ENCODE measurements at places on chromosomes 2 and 18.

- no peaks in the 10 kb centered on the region for H3K27me3 ChIP-seq
- H3K4me3 ChIP-seq: no peak overlapping the region
- no peaks in the 10 kb centered on the region for H3K36me3 ChIP-seq
- no peaks in the 10 kb centered on the region for H3K4me1 ChIP-seq
- no peak for DNase-seq
Observed at GRCh38 chr18:41034413-41034812, 920.6 kb upstream of the PIK3C3 start.

DNA sequence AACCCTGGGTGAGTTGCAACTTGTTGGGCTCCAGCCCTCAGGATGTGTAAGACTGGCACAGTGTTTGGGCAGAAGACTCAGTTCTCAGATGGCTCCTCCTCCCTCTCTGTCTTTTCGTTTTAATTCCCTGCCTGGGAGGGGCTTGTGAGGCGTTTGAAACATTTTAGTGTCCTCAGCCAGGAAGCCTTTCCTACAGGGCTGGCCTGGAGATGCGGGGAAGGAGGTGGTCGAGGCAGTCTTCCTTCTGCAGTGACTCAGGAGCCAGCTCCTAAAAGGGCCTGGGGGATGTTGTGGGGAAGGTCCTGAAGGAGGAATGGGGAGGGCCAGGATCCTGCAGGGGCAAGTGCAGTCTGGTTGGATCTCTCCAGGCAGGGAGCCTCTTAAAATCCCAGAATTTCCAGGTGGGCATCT, 22.1 kb upstream of the IGFBP5 start:
- H3K27ac ChIP-seq: no peak overlapping the region
- no peaks in the 10 kb centered on the region for H3K27me3 ChIP-seq

GRCh38 chr2:173854840-173855239, 110.3 kb downstream of the SP3 start:
- DNase-seq: peak; percentile 6
- no peaks in the 10 kb centered on the region for H3K27me3 ChIP-seq
- H3K4me1 ChIP-seq: peaks cover 21% of the 10 kb centered on the region
- H3K27ac ChIP-seq: peak overlapping the region; percentile 77
- no peaks in the 10 kb centered on the region for H3K36me3 ChIP-seq
- peak overlapping the region; percentile 53 for H3K4me3 ChIP-seq

GRCh38 chr2:241514553-241514952, 6.2 kb upstream of the STK25 start:
- no peak overlapping the region for H3K27ac ChIP-seq
- peaks cover 4% of the 10 kb centered on the region for H3K4me1 ChIP-seq
- DNase-seq: no peak
- H3K27me3 ChIP-seq: no peaks in the 10 kb centered on the region
- no peaks in the 10 kb centered on the region for H3K36me3 ChIP-seq

DNA sequence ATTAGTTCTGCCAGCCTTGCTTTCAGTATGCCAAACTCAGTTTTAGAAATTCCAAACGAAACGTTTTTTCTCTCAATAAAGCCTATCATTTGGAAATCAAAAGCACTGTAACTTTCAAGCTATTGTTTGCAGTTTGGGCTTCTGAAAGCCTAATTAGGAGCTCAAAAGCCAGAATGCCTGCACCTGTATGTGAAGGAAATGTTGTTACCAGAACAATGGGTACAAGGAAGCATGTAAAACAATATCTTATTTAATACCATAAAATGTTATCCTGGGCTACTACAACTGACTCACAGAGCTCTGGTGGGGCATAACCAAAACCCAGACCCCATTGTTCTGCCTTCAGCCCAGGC, 12.6 kb upstream of the GULP1 start:
- H3K4me3 ChIP-seq: peak overlapping the region; percentile 56
- no peaks in the 10 kb centered on the region for H3K27me3 ChIP-seq
- no peaks in the 10 kb centered on the region for H3K36me3 ChIP-seq
- H3K4me1 ChIP-seq: peaks cover 21% of the 10 kb centered on the region

DNA sequence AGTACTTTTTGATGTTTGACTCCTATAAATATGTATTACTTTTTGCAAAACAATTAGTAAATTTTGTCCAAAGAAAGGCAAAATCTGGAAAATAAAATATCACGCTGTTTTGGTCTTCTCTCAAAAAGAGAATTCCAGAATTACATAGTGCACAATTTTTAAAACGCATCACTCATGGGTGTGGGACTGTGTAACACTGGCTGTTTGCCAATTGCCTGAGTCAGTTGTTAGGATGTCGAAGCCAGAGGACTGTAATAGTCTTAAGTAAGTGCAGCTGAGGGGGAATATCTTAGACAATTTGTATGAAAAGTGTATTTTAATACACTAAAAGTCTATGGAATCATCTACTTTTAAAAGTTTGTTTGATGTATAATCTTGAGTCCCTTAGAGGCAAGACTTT, 24.1 kb upstream of the EPHA4 start:
- H3K27me3 ChIP-seq: no peaks in the 10 kb centered on the region
- no peaks in the 10 kb centered on the region for H3K36me3 ChIP-seq
- no peak overlapping the region for H3K4me3 ChIP-seq
- no peak overlapping the region for H3K27ac ChIP-seq
- DNase-seq: no peak

GRCh38 chr2:138787053-138787666, 7.0 kb upstream of the NXPH2 start:
- no peak overlapping the region for H3K4me3 ChIP-seq
- no peak overlapping the region for H3K27ac ChIP-seq
- H3K27me3 ChIP-seq: no peaks in the 10 kb centered on the region
- no peak for DNase-seq
- H3K36me3 ChIP-seq: no peaks in the 10 kb centered on the region
- H3K4me1 ChIP-seq: no peaks in the 10 kb centered on the region

DNA sequence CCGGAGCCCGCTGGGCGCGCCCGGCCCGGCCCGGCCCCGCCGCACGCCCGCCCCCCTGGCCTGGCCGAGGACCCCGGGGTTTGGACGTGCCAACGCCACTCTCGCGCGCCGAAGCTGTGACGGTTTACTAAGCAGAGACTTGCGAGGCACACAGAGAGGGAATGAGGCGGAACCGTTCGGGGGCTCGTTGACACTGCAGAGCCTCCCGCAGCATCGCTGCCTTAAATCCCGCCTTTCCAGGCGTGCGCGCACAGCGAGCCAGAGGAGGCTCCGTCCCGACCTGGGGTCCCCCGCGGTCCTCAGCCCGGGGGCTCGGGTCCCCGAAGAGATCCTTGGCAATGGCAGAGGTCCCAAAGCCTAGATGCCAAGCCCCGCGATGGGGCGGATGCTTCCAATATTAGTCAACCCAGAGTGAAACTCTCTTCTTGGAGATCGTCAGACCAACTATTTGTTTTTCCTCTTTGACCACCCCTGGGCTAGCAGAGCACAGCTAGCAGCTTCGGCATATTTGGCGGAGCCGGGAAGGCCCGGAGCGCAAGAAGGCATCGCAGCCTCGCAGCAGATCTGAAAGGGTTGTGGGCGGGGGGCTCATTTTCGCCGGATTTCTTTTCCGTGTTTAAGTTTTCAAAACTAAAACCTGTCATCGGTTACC, at the start of gene ZNF385B:
TSS of gene ZNF385B (minus strand) at position 197 of the 652 bp plus-strand sequence.
- no peak for DNase-seq
- peaks cover 17% of the 10 kb centered on the region for H3K4me1 ChIP-seq
- no peak within 1 kb of the TSS for H3K27ac ChIP-seq

DNA sequence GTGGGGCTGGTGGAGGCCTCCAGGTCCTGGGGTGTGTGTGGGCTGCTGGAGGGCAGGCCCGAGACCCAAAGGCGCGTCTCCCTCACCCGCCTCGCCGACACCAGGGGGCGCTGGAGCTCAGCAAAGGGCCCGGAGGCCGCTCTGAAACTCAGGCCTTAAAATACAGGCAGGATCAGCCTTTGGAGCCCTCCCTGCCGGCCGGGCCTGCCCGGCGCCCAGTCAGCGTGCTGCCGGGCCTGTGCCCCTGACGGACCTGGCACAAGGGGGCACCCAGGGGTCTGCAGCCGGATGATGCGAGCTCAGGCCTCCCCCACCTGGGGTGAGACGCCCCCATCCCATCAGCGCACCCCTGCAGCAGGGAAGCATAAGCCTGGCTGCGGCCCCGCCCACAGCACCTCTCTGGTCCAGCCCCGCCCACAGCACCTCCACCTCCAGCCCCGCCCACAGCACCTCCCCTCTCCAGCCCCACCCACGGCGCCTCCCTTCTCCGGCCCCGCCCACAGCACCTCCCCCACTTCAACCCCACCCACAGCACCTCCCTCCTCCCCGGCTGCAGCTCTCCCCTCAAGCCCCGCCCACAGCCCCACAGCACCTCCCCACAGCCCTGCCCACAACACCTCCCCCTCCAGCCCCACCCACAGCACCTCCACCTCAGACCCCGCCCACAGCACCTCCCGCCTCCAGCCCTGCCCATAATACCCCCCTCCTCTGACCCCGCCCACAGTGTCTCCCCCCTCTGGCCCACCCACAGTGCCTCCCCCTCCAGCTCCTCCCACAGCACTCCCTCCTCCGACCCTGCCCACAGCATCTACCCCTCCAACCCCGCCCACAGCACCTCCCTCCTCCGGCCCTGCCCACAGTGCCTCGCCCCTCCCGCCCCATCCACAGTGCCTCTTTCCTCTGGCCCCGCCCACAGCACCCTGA, 92.8 kb upstream of the OTOS start:
- H3K27ac ChIP-seq: peak overlapping the region; percentile 63
- H3K4me1 ChIP-seq: peaks cover 8% of the 10 kb centered on the region
- H3K36me3 ChIP-seq: no peaks in the 10 kb centered on the region

DNA sequence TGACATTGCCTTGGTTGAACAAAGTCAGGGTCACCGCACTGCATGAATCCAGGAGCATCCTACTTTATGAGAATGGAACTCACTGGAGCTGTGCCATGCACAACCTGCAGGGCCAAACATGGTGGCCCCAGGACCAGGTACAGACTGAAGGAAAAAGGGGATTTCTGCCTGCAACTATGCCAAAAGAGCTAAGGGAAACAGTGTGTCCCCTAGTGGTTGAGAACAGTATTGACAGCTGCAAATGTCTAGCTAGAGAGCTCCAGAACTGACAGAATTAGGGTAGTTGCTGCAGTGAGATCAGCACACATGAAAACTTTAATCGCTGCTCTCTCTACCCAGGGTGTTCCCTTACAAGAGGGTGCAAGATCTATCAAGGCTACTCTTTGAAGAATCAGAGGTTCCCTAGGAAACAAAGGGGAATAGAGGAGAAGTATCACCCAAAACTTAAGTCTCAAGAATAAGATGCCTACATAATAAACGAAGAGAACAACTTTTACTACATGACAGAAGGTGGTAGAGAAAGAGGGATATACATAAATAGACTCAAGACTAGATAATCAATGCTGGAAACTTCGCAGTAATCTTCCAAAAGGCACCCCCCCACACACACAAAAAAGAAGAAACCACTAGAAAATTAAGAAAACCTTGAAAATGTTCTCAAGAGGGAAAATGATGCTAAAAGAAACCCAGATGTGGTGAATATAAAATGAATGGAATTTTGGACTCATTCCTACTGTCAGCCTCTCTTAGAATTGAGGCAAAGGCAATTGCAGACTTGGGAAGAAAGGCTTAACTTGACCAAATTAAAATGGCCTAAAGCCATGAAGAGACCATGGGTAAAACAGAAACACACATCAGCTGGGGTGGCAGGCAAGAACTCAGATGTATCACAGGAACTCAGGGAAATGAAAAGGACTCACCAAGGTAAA, 43.6 kb upstream of the IHH start:
- H3K27ac ChIP-seq: no peak overlapping the region
- DNase-seq: no peak
- H3K27me3 ChIP-seq: no peaks in the 10 kb centered on the region
- no peaks in the 10 kb centered on the region for H3K36me3 ChIP-seq
- H3K4me1 ChIP-seq: peaks cover 5% of the 10 kb centered on the region
- H3K4me3 ChIP-seq: no peak overlapping the region

DNA sequence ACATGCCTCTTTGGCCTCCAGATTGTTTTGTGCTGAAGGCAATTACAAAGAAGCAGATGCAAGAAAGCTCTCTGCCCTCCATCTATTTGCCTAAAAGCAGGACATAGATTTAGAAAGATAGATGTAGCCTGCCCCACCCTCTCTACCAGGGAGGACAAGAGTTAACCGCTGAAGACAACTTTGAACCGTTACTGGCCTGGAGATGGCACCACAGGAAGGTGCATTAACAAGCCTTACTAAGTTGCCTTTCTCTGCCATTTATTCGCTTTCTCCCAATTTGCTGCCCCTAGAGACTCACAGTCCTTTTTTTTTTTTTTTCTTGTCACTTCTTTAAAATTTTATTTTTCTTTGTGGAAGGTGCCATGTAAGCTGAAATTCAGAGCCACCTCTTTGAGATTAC, 28.8 kb upstream of the RMDN2 start:
- no peak overlapping the region for H3K4me3 ChIP-seq
- no peaks in the 10 kb centered on the region for H3K27me3 ChIP-seq
- no peak for DNase-seq
- H3K27ac ChIP-seq: no peak overlapping the region

- H3K4me3 ChIP-seq: no peak overlapping the region
- DNase-seq: no peak
- no peak overlapping the region for H3K27ac ChIP-seq
- H3K36me3 ChIP-seq: no peaks in the 10 kb centered on the region
- no peaks in the 10 kb centered on the region for H3K4me1 ChIP-seq
- no peaks in the 10 kb centered on the region for H3K27me3 ChIP-seq
Observed at GRCh38 chr18:29361843-29362242, 1184.9 kb upstream of the CDH2 start.

DNA sequence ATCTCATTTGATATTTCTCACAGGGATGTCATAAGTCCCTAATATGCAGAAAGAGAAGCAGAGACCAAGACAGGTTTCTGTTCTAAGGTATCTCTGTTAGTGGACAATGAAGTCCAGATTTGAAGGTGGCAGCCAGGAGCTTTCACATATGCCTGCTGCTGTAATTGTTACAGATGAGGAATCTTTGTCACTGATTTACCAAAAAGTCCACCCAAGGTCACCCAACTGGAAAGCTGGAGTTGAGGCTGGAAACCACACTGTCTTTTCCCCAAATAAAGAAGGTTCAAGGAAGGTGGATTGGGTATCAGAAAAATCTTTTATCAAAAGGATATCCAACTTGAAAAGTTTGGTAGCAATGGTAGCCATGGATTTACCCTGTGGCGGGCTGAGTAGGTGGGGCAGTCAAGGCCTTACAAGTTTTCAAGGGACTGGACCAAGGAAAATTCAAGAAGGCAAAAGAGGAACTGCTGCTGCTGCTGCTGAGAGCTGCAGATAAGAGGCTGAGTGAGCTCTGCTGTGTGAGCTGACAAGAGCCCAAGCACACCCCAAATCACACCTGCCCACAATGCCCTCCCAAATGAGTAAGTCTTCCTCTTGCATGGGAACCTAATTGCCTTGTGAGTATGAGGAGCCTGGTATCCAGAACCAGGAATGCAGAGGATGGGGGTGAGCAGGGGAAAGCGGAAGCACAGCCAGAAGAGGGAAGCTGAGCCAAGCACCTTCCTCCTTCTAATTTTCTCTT, 241.2 kb downstream of the ANAPC1 start:
- no peaks in the 10 kb centered on the region for H3K27me3 ChIP-seq
- no peaks in the 10 kb centered on the region for H3K4me1 ChIP-seq
- no peaks in the 10 kb centered on the region for H3K36me3 ChIP-seq

DNA sequence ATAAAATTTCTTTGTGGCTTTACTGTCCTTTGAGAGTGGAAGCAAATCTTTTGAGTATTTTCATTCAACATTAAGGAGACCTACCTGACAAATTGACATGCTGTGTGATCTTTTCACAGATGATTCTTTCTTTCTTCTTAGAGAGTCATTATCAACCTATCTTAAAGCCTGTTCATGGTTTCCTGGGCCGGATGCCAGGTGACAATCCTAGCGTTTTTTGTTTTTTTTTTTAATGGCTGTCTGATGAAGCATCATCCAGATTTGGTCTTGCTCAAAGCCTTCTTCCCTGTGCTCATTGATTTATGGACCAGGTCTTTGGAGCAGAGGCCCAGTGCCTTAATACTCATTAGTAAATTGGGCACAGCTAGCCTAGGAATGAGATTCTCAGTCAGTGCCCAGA, 9.8 kb upstream of the MGAT5 start:
- no peak overlapping the region for H3K4me3 ChIP-seq
- H3K36me3 ChIP-seq: no peaks in the 10 kb centered on the region
- H3K27me3 ChIP-seq: no peaks in the 10 kb centered on the region
- peaks cover 11% of the 10 kb centered on the region for H3K4me1 ChIP-seq
- DNase-seq: no peak

Data from thoracic aorta (tissue), 2 donors.